ENCODE measurements at places on chromosomes 16 and 17. TPM values are rescaled to one million over a fixed set of nuclear protein-coding genes. Genes with fewer than 3 reads are reported as not detected.

PLEKHM1 gene
- total RNA-seq, result 20.2 TPM

SLFN11 gene
- 5.9 TPM for total RNA-seq

SBK1 gene
- 0.26 TPM for total RNA-seq

UTS2R gene
- 0.06 TPM for total RNA-seq

TAT gene
- total RNA-seq, result not detected

ZSCAN10 gene
- not detected for total RNA-seq

LPO gene
- total RNA-seq, result 0.06 TPM

HYDIN gene
- total RNA-seq, result 0.32 TPM

TRIM47 gene
- total RNA-seq, result 215 TPM

RCVRN gene
- total RNA-seq, result not detected

RAP1GAP2 gene
- 36.5 TPM for total RNA-seq

RNF112 gene
- total RNA-seq, result 1.0 TPM

SRL gene
- 0.04 TPM for total RNA-seq

MYO1D gene
- 1.7 TPM for total RNA-seq

GNAO1 gene
- total RNA-seq, result 0.72 TPM

CCL7 gene
- 0.27 TPM for total RNA-seq

IL4R gene
- total RNA-seq, result 33.0 TPM

HSD3B7 gene
- total RNA-seq, result 13.3 TPM

RAB37 gene
- 1.2 TPM for total RNA-seq

REXO5 gene
- 3.5 TPM for total RNA-seq

OR2C1 gene
- total RNA-seq, result not detected

TM4SF5 gene
- total RNA-seq, result 0.77 TPM
